Activated T-helper 1 cell treated with anti-CD3 and anti-CD28 coated beads, Interleukin-2, amount 50 U/mL, for 16 hours (primary cell): ENCODE measurements at places on chromosomes 11 and 22.

- no peak for DNase-seq
These were observed 559.1 kb downstream of the MN1 start for GRCh38 chr22:27242474-27242873.

GRCh38 chr22:40509401-40510134, 127.0 kb downstream of the MRTFA start:
- no peak for DNase-seq

DNA sequence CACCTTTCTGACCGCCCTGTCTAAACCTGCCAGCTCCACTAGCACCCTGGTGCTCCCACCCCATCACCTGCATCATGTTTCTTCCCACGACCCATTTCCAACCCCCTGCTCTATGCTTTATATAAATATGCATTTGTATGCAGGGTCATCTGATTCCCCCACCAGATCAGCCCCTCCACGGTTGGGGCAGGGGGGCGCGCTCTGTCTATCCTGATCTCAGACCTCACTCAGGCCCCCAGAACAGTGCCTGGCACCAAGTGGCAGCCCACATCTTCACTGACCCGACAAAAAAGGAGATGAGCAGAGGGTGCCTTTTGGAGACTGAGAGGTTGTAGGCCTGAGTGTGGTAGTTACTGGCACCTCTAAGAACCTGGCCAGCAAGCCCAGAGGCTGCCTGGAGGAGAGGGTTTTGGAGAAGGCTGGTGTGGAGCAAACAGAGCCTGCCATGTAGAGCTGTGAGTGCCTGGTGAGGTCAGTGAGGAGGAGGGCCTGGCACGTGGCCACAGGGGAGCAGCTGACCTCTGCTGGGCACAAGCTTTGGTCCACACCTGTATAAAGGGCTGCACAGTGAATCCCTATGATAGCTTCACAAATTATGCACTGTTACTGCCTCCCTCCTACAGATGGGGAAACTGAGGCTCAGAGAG, 86.3 kb upstream of the RTL6 start:
- DNase-seq: no peak

GRCh38 chr11:86740628-86741483, 59.5 kb upstream of the PRSS23 start:
- DNase-seq: no peak

DNA sequence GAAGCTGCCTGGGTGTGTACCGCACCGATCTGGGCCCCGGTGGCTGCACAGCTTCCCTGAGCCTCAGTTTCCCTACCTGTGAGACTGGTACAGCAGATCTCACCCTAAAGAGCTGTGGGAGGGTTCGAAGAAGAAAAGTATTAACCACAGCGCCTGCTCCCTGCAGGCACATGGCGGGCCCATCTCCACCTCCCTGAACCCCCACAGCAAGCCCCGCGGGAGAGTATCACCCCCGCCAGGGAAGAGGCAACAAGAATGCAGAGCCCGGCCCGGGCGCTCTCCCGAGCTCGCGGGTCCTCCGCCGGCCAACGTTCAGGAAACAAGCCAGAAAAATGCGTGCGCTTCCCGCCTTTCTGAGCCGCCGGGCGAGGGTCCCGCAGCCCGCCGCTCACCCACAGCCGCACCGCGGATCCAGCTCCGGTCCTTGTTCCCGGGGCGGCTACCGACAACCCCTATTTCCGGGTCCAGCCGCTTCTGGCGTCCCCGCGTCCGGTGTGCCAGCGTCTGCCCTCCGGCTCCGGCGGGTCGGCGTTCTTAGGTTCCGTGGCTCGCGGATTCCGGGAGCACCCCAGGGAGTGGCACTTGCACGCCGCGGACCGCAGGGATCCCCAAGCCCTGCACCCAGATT, at the start of gene TOP3B:
TOP3B (minus strand) TSS at position 450 of the 628 bp plus-strand sequence. CDS start 7,078 bp downstream, outside the sequence.
- DNase-seq: peak; percentile 70

- DNase-seq: no peak
These were observed 16.3 kb upstream of the GNAZ start for GRCh38 chr22:23053912-23054530.

DNA sequence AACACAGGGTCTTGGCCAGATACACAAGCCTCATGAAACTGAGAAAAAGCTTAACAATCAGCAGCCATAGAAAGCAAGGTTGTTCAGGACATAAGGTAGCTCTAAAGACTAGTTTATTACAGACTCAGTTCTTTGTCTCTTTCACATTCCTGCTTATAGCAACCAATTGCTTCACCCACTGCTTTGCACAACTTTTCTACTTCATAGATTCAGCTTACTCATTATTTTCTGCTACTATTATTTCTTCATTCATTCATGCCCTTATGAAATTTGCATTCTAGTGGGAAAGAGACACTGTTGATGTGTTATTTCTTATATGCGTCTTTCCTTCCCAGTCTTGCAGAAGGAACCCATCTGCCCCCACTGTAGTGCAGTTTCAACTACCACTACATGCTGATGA, 4.7 kb downstream of the CCDC34 start:
- no peak for DNase-seq
